ENCODE measurements at places on chromosomes 13 and 19.

DNA sequence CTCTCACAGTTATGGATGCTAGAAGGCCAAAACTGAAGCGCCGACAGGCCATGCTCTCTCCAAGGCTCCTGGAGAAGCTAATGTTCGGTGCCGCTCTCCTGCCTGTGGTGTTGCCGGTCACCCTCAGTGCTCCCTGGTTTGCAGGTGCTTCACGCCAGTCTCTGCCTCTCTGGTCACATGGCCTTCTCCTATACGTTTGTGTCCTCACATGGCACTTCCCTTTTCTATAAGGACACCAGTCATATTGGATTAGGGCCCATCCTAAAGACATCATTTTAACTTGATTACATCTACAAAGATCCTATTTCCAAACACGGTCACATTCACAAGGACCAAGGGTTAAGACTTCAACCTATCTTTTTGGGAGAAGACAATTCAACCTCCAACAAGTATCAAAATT lies 671.3 kb upstream of the ARGLU1 start:
- DNase-seq: no peak

DNA sequence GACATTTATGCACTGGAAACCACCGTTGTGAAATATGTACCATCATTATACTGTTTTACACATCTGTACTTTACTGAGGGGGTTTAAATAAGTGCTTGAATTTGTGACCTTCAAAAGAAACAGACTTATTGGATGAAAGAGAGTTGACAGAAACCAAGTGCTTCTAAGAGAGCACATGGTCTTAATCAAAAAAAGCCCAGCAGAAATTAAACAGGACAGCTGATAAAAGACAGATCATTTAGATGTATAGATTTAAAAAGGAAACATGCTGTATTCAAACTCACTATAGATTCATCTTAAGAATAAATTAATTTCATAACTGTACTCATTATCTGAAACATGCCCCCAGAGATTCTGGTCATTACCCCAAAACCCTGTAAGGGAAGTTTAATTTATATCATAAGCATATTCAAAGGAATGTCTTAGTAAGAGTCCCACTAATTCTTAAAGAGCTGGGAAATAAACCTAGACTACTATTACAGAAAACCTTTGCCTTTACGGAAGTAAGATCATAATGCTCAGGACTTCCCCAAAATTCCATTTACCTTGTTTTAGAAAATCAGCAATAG lies 421.8 kb downstream of the DCT start:
- DNase-seq: no peak

GRCh38 chr13:71378961-71379905 lies 487.8 kb downstream of the DACH1 start:
- no peak for DNase-seq

DNA sequence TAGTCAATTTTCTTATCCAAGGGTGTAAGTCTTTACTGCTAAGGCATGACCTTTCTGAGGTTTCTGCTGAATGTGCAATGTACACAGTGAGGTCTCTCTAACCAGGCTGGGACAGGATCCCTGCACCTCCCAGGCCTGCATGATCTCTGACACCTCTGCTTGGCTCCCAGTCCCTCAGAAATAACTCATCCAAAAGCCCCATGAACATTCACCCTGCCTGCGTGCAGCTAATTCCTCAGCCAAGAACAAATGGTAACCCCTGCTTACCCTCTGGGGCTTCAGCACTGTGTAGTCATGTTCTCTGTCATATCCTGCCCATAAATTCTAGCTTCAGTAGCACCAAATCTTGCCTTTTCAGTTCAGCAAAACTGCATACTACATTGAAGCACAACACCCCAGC lies 1146.3 kb upstream of the MIR17HG start:
- DNase-seq: no peak

- DNase-seq: no peak
Observed at GRCh38 chr19:41133260-41133659, 19.0 kb downstream of the CYP2F1 start.

GRCh38 chr19:49453757-49454240 lies 774 bp downstream of the ALDH16A1 start:
- no peak for DNase-seq
